ENCODE measurements at places on chromosomes 3 and 15. TPM values are rescaled to one million over a fixed set of nuclear protein-coding genes. Genes with fewer than 3 reads are reported as not detected.
A peak's percentile ranks its signal among the peaks of the same experiment; 100 is the strongest.

TMEM212 gene
- not detected for total RNA-seq

PPARG gene
- 6.3 TPM for total RNA-seq

TMEM40 gene
- 43.9 TPM for total RNA-seq

MESD gene
- total RNA-seq: 18.7 TPM

STARD5 gene
- total RNA-seq: 16.3 TPM

EIF5A2 gene
- total RNA-seq: 6.0 TPM

LCMT2 gene
- total RNA-seq: 5.2 TPM

DNA sequence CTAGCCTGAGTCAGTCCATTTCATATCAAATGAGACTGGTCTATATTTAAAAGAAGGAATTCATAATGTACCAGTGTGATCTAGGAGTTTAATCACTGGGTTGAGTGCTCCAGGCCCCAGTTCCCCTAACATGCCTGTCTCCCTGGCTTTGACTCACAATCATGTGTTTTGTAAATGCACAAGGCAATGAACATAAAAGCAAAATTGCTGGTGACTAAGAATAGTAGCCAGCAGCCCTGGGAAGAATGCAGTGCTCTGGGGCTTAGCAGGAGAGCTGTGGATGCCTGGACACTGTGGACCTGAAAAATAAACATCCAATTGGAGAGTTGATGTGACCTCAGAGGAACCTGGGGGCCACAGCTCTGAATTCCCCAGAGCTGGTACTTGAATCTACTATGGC is 50.3 kb downstream of the SYNPR start:
- no peak overlapping the region for H3K4me3 ChIP-seq
- no peaks in the 10 kb centered on the region for H3K27me3 ChIP-seq
- no peaks in the 10 kb centered on the region for H3K36me3 ChIP-seq
- H3K27ac ChIP-seq: no peak overlapping the region
- no peak for DNase-seq

DNA sequence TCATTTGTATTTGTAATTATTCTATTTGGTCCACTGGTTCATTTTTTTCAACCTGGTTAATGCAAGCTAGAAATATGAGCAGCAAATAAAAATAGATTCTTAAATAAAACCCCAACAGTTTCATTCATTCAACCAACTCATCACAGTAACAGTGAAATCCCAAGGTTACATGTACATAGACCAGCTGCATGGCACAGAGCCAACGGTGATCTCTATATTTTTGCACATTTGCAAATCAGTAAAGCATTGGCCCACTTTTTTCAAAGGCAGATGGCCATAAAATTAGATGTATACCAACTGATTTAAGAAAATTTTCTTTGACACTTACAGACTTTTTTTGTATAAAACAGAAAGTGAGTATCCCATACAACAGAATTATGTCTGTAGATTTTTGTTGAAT is 49.3 kb downstream of the STRIT1 start:
- H3K27me3 ChIP-seq: no peaks in the 10 kb centered on the region
- no peaks in the 10 kb centered on the region for H3K4me1 ChIP-seq
- no peaks in the 10 kb centered on the region for H3K36me3 ChIP-seq
- no peak overlapping the region for H3K4me3 ChIP-seq
- no peak for DNase-seq
- H3K27ac ChIP-seq: no peak overlapping the region

DNA sequence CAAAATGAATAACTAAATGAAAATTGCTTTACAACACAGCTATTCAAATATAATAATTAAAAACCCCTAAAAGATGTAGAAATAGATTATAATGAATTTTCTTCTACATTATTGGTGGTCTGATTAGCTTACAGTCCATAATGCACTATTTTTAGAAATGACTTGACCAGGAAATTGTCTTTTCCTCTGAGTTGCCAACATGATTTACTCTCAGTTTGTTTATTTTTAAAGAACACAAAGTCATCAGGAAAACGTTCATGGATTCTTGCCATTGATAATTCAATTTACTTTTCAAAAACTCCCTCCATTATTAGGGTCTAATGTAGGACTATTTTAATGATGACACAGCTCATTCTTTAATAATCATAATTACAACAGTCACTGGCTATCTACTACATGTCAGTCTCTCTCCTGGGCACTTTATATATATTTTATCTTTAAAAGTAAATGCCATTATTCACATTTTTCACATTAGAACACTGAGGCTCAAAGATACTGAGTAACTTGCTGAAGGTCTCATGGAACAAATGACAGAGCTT is 1.1 kb downstream of the TM4SF18 start:
- H3K36me3 ChIP-seq: no peaks in the 10 kb centered on the region
- H3K4me1 ChIP-seq: no peaks in the 10 kb centered on the region
- H3K27me3 ChIP-seq: no peaks in the 10 kb centered on the region
- peak overlapping the region; percentile 57 for H3K27ac ChIP-seq
- H3K4me3 ChIP-seq: no peak overlapping the region
- no peak for DNase-seq

- DNase-seq: no peak
- no peak overlapping the region for H3K4me3 ChIP-seq
- no peaks in the 10 kb centered on the region for H3K27me3 ChIP-seq
- H3K36me3 ChIP-seq: no peaks in the 10 kb centered on the region
- H3K4me1 ChIP-seq: peaks cover 20% of the 10 kb centered on the region
Observed at GRCh38 chr15:66907826-66908743, 157.3 kb upstream of the SMAD3 start.

DNA sequence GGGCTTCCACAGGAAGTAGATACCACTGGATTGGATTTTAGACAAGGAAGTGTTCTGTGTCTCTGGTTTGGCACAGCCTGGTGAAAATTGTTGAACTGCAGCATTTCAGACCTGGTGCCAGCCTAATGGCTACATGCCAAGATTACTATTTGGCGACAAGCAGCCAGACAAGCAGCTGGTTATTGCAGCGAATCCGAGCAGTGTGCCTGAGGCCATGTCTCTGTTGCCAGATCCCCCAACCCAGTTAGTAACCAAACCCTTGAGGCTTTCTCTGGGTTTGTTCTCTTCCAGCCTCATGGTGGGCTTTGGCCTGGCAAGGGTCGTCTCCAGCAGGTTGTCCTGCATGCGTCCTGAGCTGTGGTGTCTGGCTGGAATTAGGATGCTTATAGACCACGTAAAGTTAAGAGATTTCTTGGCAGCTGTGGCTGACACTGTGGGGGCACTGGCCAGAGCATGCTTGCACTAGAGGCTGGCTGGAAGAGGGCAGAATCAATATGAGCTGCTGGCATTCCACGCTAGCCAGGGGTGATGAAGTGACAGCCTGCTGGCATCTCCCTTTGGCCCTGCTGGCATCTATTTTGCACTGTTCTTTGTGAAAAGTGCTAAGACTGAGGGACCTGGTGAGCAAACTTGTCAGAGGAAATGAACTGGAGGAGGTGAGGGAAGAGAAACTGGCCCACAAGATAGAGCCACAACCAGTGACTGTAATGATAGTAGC is 172.6 kb downstream of the RBMS3 start:
- peaks cover 15% of the 10 kb centered on the region for H3K4me1 ChIP-seq
- no peaks in the 10 kb centered on the region for H3K36me3 ChIP-seq
- DNase-seq: no peak
- peak overlapping the region; percentile 53 for H3K27ac ChIP-seq
- H3K27me3 ChIP-seq: no peaks in the 10 kb centered on the region
- no peak overlapping the region for H3K4me3 ChIP-seq

DNA sequence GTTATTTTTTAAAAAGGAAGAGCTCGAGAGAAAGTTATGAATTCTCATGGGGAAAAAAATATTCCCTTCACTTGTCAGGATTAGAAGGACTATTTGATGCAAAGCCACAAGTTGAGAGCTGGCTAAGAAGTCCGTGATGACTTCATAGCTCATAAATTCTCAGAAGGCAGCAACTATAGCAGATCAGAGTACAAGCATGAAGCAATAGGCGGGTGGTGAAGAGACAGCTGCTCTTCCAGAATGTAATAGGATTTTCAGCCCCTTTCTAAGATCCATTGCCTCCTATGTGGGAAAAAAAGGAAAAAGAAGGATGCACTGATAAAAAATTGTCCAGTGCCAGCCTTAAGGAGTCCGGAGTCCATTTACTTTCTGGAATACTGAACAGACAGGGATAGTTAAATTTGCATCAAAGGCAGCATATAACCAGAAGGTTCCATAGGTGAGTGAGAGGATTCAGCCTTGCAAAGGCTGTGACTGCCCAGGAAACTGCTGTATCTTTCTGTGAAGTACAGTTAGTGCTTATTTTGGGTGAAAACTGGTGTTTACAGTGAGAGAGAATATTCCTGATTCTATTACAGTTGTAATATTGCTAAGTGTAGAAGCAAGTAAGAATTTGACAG is 929.5 kb upstream of the ALCAM start:
- H3K4me1 ChIP-seq: no peaks in the 10 kb centered on the region
- H3K4me3 ChIP-seq: no peak overlapping the region
- no peak overlapping the region for H3K27ac ChIP-seq

- H3K4me3 ChIP-seq: no peak overlapping the region
- H3K27me3 ChIP-seq: no peaks in the 10 kb centered on the region
- H3K36me3 ChIP-seq: no peaks in the 10 kb centered on the region
Observed at GRCh38 chr3:132983143-132983770, 54.9 kb upstream of the TMEM108 start.

- H3K27ac ChIP-seq: peak overlapping the region; percentile 40
- H3K36me3 ChIP-seq: no peaks in the 10 kb centered on the region
- no peaks in the 10 kb centered on the region for H3K27me3 ChIP-seq
- H3K4me3 ChIP-seq: no peak overlapping the region
- DNase-seq: no peak
Observed at GRCh38 chr15:101179341-101180153, 72.3 kb downstream of the CHSY1 start.

DNA sequence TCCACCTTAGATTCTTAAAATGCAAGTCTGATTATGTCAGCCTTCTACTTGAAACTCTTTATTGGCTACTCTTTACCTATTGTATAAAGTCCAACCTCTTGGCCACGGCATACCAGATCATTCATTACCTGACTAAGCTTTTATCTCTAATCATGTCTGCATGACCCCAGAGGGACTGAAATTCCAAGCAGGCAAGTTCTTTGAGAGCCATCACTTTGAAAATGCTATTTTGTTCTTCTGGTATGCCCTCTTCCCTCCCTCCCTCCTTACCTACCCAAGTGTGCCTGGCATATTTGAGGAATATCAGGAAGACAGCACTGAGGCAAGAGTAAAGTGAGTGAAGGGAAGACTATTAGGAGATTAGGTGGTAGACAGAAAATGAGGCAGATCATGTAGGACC is 57.5 kb downstream of the KCNMB2 start:
- H3K4me3 ChIP-seq: no peak overlapping the region
- no peaks in the 10 kb centered on the region for H3K4me1 ChIP-seq
- DNase-seq: no peak
- H3K27me3 ChIP-seq: no peaks in the 10 kb centered on the region

- no peaks in the 10 kb centered on the region for H3K36me3 ChIP-seq
- H3K4me1 ChIP-seq: no peaks in the 10 kb centered on the region
- no peak for DNase-seq
- no peak overlapping the region for H3K4me3 ChIP-seq
Observed at GRCh38 chr15:61421938-61422337, 192.8 kb upstream of the RORA start.

- H3K27ac ChIP-seq: no peak overlapping the region
- H3K4me3 ChIP-seq: no peak overlapping the region
- H3K36me3 ChIP-seq: peaks cover 53% of the 10 kb centered on the region
- no peak for DNase-seq
- H3K27me3 ChIP-seq: no peaks in the 10 kb centered on the region
Observed at GRCh38 chr3:48945432-48945831, 26.8 kb downstream of the ARIH2 start.

- no peaks in the 10 kb centered on the region for H3K36me3 ChIP-seq
- DNase-seq: no peak
- H3K4me1 ChIP-seq: no peaks in the 10 kb centered on the region
- H3K27me3 ChIP-seq: no peaks in the 10 kb centered on the region
- no peak overlapping the region for H3K4me3 ChIP-seq
- H3K27ac ChIP-seq: no peak overlapping the region
Observed at GRCh38 chr3:60055765-60056164, 1005.9 kb upstream of the CFAP20DC start.

DNA sequence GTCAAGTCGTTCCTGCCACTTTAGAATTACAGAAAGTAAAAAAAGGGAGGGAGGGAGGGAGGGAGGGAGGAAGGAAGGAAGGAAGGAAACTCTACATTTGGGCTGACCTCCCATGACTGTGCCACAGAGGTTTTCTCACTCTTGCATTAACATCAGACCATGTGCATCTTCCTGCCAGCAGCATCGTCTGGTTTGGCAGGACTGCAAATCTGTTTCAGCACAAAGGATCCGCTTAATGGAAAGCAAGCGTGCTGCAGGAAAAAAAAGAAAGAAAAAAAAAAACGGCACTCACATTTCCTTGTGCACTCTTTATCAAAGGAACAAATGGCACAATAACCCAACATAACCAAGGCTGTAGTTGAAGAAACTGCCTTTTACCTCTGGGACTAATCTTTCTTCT is 148.8 kb upstream of the HES1 start:
- H3K4me3 ChIP-seq: no peak overlapping the region
- H3K27me3 ChIP-seq: no peaks in the 10 kb centered on the region
- peaks cover 17% of the 10 kb centered on the region for H3K4me1 ChIP-seq
- H3K27ac ChIP-seq: no peak overlapping the region
- no peak for DNase-seq

DNA sequence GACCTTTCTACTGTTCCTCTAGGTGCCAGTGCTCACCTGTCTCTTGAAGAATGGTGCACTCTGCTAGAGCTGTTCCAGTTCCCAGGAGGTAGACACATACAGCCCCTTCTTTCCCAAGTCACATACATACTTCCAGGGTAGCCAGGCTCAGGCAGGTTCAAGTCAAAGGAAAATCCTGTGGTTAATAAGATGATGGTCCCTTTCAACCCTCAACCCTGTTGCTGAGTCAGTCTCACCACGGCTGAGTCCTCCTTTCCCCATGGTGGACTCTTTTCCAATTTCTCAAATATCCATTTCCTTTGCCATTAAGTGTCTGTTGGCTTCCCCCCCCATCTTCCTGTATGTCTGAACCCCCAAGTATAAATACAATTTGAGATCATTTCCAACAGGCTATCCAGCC is 56.1 kb upstream of the ACAN start:
- H3K4me3 ChIP-seq: no peak overlapping the region
- H3K4me1 ChIP-seq: no peaks in the 10 kb centered on the region
- no peak for DNase-seq

Data from esophagus squamous epithelium (tissue), 5 donors.